ENCODE measurements at places on chromosomes 13 and 19.

- peak; percentile 11 for DNase-seq
Observed at GRCh38 chr13:84574851-84575250, 692.6 kb upstream of the SLITRK1 start.

- DNase-seq = no peak
Observed at GRCh38 chr13:72341904-72342303, 385.5 kb downstream of the MZT1 start.

DNA sequence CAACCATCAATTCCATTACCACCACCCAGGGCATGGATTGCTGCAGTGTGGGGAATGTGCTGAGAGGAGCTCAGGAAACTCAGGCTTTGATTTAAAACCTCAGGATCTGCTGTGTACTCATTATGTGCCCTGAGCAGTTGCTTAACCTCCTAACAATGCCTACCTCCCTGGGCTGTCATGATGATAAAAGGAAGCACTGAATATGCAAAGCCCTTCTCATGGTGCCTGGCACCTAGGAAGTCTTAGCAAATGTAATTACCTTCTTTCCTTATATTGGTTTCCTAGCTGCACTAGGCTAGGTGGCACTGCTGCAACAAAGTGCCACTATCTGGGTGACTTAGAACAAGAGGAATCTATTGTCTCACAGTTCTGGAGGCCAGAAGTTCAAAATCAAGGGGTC, 62.2 kb downstream of the KCTD12 start:
- DNase-seq = no peak

GRCh38 chr19:2212861-2213711, 23.0 kb downstream of the PLEKHJ1 start:
- DNase-seq = no peak

- DNase-seq = no peak
Observed at GRCh38 chr19:3033595-3034405, 4.7 kb upstream of the TLE2 start.

- no peak for DNase-seq
Observed at GRCh38 chr13:103078158-103078557, 11.9 kb upstream of the SLC10A2 start.

DNA sequence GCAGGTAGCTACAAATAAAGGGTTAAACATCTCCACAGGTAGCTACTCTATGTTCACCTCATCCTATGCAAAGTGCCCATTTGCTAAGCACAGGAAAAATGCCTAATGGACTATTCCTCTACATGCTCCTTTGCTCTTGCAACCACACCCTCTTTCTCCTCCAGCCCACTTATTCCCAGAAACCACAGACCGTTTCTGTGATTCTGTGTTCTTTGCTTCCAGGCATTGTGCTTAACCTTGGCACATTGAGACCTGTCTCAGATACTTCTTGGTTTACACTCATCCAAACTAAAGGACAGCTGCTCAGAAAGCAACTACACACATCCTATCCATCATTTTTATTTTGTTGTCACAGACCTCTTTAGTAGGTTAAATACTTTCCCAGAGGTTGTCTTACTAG, 785.0 kb upstream of the MIR17HG start:
- no peak for DNase-seq

- no peak for DNase-seq
Observed at GRCh38 chr19:10625003-10625761, at the start of gene SLC44A2. TSS of gene SLC44A2 (plus strand) at chr19:10625553. CDS start at chr19:10625634, 81 bp downstream.

- no peak for DNase-seq
Observed at GRCh38 chr13:46615888-46616531, 63.0 kb downstream of the LRCH1 start.

DNA sequence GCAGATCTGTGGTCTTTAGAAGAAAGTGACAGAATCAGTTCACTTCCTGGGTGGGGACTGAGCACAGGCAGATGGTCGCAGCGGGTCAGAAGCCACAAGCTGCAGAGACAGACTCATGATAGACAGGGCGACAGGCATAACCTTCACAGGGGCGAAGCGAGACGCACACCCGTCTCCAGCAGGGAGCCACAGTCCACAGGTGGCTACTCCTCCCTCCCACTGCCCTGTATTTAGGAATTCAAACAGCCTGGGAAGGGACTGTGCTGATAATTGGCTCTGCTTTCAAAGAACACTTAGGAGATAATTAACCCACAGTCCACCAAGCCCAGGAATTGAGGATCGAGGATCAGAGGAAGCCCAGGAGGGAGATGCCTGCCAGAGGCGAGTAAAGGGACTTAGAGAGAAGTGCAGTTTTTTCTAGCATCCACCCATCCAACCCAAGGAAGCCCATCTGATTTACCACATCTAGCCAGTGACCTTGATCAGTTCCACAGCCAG, 23.2 kb downstream of the RFX2 start:
- no peak for DNase-seq

DNA sequence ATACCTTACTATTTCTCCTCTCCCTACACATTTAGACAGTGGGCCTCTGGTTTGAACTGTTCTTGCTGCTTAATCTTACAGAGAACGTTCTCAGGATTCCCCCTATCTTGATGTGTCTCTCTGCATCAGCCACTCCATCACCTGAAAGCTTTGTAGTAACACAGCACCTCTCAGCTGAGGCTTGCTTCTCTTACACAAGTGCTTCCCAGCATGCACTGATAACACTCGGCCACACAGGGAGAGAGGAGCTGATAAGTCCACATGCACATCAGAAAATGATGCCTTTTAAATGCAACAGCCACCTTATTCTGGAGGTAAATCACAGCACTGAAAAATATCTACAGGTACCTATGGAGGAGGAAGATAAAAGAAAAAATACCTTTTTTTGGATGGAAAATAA, 192.2 kb upstream of the TSHZ3 start:
- no peak for DNase-seq

- no peak for DNase-seq
Observed at GRCh38 chr13:114130837-114131582, 1.4 kb downstream of the RASA3 start.

GRCh38 chr13:21637296-21637695, 33.3 kb upstream of the MICU2 start:
- no peak for DNase-seq

GRCh38 chr19:50799547-50799851, 9.3 kb downstream of the ACP4 start:
- DNase-seq = no peak

- no peak for DNase-seq
Observed at GRCh38 chr19:50803633-50804419, 13.6 kb downstream of the ACP4 start.

- no peak for DNase-seq
Observed at GRCh38 chr19:17775991-17776803, 18.7 kb upstream of the B3GNT3 start.

DNA sequence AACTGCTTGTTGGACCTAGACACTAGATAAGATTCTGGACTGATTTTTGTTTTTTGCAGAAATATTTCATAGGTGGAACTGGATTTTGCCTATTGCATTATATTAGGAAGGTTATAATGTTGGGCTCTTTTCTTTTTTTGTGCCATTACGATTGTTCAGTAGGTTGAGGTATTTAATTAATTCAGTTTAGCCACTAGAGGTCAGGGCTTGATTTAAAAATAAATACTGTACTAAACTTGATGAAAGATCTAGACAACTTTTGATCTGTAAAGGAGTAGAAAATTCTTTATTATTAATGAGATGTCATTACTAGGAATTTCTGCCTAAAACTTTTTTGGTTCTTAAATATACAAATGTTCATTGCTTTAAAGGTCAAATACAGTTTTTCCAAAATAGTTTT, 15.2 kb upstream of the SUPT20H start:
- DNase-seq = no peak

- DNase-seq = no peak
Observed at GRCh38 chr13:57311009-57311586, 144.1 kb downstream of the PRR20E start.

DNA sequence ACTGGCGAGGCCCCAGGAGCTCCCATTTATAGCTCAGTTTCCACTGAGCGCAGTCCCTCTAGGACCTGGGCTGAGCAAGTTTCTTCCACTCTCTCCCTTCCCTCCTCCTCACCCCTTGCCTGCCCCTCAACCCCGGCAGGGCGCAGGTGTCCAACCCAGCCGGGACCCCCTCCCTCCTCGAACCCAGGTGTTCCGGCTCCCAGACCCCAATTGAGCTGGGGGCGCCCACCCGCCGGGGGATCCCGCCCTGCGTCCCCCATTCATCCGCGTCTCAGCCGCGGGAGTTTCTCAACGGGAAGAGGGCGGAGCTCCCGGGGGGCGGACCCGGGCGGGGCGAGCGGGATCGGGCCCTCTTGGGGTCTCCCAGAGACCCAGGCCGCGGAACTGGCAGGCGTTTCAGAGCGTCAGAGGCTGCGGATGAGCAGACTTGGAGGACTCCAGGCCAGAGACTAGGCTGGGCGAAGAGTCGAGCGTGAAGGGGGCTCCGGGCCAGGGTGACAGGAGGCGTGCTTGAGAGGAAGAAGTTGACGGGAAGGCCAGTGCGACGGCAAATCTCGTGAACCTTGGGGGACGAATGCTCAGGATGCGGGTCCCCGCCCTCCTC, at the start of gene KIRREL2:
Gene KIRREL2 (plus strand): TSS at position 366 of the 604 bp plus-strand sequence. CDS start 209 bp downstream, at position 575.
- no peak for DNase-seq

- no peak for DNase-seq
Observed at GRCh38 chr13:66914155-66914554, 316.0 kb downstream of the PCDH9 start.

GRCh38 chr13:87887459-87888123, 216.4 kb downstream of the SLITRK5 start:
- no peak for DNase-seq

GRCh38 chr19:58117841-58118575, 20.0 kb upstream of the ZSCAN18 start:
- DNase-seq = no peak

GRCh38 chr19:56829596-56829995, 10.9 kb downstream of the PEG3 start:
- DNase-seq = no peak

DNA sequence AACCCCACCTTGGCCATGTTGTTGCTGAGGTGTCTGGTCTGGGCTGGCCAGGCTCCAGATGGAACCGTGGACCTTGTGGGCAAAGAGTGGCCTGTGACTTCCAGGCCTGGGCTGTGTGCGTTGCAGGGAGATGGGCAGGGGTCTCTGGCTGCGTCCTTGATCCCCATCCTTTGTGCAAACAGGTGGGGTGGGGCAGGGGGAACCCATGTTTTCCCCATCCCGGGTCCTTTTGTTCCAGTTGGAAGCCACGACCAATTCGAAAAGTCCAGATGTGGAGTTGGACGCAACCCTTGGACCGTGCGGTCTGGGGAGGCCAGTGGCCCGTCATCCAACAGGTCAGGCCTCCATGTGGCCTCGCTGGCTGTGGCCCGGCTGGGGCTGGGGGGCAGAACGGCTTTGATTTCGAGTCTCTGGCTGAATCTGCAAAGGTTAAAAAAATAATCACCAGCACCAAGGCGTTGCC, 13.1 kb upstream of the COMP start:
- DNase-seq = no peak

DNA sequence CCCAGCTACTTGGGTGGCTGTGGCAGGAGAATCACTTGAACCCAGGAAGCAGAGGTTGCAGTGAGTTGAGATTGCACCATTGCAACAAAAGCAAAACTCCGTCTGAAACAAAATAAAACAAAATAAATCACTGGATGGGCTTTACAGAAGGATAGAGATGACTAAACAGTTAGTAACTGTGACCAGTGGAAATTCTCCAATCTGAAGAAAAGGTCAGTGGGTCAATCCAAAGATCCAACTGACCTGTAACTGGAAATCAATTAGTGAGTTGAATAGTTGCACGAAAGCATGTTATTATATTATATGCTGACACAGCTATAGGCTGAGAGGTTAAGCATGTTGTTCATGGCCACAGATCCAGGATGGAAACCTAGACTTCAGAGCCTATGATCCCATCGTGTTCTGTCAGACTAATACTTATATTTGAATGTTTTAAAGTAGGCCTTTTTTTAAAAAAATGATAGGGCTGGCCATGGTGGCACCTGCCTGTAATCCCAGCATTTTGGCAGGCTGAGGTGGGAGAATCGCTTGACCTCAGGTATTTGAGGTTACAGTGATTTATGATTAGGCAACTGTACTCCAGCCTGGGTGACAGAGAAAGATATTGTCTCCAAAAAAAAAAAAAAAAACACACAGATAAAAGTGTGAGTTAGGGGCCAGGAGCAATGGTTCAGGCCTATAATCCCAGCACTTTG, 1.4 kb downstream of the ECH1 start:
- DNase-seq = no peak

DNA sequence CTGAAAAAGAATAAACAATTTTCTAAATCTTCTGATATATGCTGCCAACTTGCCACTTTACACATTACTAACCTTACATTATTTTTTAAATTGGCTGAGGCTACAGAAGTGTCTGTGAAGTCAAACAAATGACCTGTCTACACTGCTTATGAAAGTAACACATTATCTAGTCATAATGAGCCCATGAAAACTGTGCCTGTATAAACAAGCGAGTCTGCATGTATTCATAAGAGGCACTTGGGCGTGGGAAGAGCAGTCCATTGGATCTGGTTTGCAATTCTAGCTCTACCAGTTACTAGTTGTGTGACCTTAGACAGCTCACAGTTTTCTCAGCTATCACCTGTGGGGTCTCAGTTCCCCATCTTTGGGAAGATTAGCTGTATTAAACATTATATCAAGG, 3.1 kb downstream of the VPS36 start:
- DNase-seq = no peak

DNA sequence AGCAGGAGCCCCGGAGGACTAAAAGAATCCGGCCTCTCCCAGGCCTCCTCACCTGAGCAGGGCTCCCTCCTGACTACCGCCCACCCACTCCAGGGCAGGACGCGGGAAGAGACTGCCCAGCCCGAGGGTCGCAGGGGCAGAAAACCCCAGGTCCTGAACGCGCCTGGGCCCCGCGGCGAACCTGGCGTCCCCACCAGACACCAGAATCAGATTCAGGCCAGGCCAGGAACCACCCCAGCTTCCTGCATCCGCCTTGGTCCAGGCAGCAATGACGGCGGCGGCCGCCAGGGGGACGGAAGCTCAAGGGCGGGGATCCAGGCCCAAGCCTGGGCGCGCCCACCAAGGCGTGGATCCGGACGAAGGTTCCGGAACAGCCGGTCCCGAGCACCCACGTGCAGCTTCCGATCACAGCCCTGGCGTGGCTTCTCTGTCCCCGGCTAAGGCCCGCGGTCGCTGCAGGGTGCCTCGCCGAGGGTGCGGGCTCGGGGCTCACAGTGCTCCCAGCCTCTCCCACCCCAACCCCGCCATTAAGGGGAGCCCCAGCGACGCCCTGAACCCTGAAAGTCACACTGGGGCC, 3.6 kb downstream of the LGALS7 start:
- no peak for DNase-seq

DNA sequence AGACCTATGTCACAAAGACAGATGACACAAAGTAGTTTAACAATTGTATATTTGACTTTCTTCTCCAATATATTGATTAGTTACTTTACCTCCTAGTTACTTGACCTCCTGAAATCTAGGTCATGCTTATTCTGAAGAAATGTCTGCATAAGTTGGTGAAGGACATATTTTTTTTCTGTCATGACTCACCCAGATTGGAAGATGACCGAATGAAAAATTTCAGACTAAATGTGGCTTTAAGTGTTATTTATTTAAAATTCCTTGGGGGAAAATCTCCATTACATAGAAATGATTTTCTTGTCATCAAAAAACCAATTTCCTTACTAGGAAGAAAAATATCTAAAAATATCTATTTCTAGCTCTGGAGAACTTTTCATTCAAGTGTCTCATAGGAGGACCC, 217.1 kb downstream of the POSTN start:
- DNase-seq = no peak
